ENCODE measurements at places on chromosomes 4 and X.

DNA sequence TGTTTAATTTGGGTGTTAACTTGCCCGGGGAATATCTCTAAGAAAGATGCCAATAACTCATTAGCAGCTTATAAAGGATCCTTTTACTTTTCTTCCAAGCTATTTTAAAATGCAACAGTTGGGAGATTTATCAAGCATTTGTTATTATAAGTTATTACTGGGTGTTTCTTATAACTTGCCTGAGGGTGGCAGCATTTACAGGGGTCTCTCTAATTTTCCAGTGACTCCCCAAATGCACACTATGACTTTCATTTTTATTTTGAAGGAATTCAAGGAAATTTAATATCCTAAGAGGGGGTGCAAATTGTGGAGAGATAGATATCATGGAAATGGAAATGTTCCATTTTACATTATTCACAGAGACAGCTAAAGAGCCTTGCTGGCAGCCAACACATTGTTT is 138.0 kb downstream of the PDGFRA start:
- no peak for DNase-seq

- no peak for DNase-seq
Measured at GRCh38 chrX:147848543-147849443, 62.9 kb upstream of the FMR1 start.

DNA sequence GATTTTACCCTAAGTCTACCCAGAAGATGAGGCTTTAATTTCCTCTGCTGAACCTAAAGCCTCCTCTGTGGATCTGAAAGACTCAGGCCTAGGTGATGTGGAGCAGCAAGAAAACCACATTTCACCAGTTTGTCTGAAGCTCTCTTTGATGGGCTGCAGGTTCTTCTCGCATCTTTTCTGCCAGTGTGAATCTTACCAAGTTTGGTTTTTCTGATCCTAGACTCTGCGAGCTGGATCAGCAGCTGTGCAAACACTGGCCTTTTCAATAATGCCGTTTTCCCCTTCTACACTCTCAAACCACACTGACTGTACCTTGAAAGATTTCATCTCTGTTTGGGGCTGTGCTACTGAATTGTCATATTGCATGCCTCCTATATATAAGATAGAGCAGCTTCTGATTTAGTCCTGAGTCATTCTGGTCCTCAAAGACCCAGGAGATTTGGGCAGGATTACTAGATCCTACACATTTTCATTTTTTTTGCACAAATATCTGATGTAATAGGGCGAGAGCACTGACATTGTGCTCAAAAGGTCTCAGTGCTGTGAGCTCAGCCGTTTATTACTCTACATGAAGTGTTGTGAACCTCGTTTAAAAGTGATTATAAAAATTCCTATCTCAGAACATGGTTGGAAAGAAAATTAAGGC is 133.6 kb upstream of the FAM9C start:
- DNase-seq, result peak; percentile 7

GRCh38 chrX:72018277-72019112 is 107.8 kb downstream of the NHSL2 start:
- peak; percentile 81 for DNase-seq

GRCh38 chrX:43238461-43238945 is 417.6 kb upstream of the MAOA start:
- no peak for DNase-seq

GRCh38 chr4:15805583-15806517 is 27.7 kb downstream of the CD38 start:
- peak; percentile 44 for DNase-seq

GRCh38 chr4:114384629-114385028 is 214.0 kb upstream of the UGT8 start:
- DNase-seq, result no peak

DNA sequence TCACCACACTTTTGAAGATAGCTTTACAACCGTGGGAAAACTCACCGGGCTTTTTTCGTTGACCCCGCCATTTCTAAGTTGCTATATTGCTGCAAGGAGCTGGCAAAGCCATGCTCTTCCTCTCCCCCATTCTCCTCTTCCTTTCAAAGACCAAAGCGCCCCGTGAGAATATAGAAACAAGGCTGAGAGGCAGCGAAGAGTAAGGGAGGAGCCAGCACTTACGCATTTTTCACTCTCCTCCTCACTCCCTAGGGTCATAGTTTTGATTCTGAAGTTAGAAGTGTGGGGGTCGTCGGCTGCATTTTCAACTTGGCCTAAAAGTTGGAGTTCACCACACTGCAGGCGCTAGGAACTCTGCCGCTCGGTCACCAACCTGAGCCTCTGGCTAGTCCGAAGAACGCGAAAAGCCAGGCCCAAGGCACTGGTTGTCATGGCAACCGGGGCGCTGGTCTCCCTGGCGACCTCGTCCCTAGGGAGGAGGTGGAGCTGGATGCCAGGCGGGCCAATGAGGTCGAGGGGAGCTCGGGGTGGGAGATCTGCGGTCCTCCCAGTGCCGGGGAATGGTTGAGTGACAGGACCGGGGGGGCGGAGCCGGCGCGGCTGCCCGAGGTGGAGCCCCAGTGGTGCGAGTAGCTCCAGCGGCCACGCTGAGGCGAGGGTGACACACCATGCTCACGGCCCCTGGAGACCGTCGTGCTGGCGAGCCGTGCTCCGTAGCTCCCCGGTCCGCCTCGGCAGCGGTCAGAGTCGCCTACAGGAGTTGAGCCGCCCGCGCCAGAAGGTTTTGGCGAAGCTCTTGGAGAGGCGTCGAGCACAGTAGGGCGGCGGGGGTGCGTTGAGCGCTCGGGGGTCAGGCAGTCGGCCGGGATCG is at the start of gene PTPN13:
Gene PTPN13 (plus strand): TSS at position 628 of the 871 bp plus-strand sequence. CDS start 40,942 bp downstream, outside the sequence.
- peak; percentile 79 for DNase-seq

DNA sequence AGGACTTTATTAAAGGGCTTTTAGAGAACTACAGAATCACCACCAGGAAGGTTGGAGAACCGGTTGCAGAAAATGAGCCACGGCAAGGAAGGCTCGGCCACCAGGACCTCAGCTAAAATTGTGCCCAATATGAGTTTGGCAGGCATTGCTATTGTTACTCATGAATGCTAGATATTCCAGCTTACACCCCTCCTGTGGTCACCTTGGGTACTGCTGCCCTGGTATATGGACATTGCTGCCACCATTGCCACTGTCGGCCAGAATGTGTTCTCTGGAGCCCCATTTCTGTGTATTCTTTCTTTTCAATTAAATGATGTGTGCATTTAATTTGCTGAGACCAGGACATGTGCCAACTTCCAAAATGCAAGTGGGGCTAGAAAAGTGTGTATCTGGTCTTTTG is 626.7 kb upstream of the BOD1L1 start:
- no peak for DNase-seq

- DNase-seq, result no peak
Measured at GRCh38 chr4:117334451-117335188, 249.2 kb upstream of the TRAM1L1 start.

GRCh38 chrX:69179380-69179911 is 14.2 kb upstream of the PJA1 start:
- no peak for DNase-seq

GRCh38 chr4:169042608-169043007 is 32.6 kb upstream of the CBR4 start:
- no peak for DNase-seq

DNA sequence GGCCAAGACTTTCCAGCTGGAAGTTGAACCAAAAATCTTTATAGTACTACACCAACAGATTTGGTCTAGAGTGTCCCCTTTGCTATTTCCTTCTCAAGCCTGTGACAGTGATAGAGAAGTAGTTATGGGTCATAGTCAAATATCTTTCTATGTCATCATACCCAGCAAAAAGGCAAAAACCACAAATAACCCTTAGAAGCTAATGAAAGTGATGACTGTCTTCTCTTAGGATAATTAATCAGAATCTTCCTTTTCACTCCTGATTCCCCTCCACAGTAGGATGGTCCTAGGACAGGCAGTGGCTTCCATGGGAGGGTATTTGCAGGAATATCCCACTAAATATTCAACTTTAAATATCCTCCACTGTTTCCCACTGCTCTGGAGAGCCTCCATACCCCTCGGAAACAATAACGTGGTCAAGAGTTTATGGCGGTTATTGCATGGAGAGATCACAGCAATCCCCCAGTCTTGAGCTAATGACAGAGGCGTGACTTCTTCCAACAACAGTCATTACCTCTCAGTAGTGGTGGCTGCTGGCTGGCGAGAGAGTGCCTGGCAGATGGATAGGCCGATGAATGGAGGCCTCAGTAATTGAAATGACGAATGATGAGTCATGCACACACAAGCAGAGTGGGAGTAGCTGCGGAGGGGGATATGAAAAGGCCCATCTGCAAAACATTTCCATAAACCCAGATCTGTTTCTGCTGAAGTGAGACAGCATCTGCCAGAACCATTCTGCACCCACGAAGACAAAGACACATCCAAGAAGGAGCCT is 154.9 kb downstream of the STK32B start:
- no peak for DNase-seq

DNA sequence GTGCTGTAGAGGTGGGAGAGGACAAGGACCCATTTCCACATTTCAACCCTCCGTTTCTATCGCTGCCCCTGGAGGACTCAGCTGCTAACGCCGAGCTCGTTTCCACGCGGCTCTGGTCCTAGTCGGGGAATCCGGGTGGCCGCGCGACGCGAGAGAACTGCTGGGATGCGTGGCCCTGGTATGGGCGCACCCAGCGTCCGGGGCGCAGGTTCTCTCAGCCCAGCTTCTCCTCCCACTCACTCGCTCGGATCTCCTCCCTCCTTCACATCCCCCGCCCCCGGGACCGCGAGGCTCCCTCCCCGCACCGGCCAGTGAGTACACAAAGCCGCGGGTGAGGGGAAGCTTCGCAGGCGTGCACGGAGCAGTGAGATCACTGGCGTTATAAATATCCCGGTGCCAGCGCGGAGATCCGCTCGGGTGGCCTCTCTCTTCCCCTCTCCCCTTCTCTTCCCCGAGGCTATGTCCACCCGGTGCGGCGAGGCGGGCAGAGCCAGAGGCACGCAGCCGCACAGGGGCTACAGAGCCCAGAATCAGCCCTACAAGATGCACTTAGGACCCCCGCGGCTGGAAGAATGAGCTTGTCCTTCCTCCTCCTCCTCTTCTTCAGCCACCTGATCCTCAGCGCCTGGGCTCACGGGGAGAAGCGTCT is at the start of gene FGF5:
Gene FGF5 (plus strand): TSS at position 412 of the 649 bp plus-strand sequence. CDS start 161 bp downstream, at position 573.
- DNase-seq, result no peak

DNA sequence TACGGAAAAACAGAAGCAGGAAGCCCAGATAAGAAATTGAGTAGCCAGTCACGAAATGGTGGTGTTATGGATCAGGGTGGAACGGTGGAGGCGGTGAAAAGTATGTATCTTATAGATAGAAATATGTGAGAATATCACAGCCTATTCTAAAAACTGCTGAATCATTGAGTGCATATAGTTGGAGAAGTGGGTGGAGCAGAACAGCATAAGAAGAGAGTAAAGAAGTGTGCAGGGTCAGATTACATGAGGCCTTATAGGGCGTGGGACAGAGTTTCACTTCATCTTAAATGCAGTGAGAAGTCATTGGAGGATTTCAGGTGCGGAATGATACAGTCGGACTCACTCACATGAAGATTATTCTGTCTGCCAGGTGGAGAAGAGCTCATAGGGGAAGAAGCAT is 293.1 kb downstream of the TRIML1 start:
- no peak for DNase-seq

- no peak for DNase-seq
Measured at GRCh38 chrX:117990438-117990837, 126.2 kb downstream of the KLHL13 start.

- no peak for DNase-seq
Measured at GRCh38 chrX:24133312-24133711, 16.2 kb upstream of the ZFX start.

GRCh38 chr4:119238068-119238722 is 25.7 kb downstream of the USP53 start:
- DNase-seq, result no peak

DNA sequence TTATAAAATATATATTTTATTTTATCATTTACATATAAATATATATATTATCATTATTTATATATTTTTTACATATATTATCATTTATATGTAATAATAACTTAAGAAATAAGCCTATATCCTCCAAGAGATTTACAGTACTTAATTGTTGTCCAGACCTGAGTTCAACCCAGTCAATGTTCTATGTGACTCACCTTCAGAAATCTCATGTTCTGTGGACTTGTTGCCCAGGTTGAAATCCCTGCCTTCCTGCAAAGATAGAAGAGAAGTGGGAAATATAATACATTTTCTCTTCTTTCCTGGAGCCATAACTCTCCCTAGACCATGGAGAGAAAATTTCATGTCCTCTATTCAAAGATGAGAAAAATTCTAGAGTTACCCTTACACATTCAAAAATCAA is 247.3 kb downstream of the PARM1 start:
- no peak for DNase-seq

- no peak for DNase-seq
Measured at GRCh38 chr4:106355193-106355592, 13.4 kb downstream of the GIMD1 start.

GRCh38 chr4:128974136-128974581 is 119.2 kb downstream of the SCLT1 start:
- no peak for DNase-seq

DNA sequence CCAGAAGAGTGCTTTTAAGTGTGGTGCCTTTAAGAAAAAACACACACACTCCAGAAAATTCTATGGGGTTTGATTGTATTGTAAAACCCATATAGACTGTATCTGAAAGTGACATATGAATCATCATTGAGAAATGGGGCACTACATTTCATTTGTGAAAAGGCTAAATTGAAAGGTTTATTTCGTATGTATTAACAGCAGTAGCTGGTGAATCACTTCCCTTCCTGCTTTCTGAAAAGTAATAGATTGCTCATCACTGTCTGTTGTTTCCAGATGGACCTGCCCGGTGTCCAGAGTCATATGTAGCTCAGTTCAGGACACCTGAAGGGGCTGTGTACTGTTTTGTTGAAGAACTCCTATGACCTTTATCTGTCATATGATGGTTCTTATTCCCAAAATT is 28.1 kb upstream of the HPRT1 start:
- DNase-seq, result no peak

DNA sequence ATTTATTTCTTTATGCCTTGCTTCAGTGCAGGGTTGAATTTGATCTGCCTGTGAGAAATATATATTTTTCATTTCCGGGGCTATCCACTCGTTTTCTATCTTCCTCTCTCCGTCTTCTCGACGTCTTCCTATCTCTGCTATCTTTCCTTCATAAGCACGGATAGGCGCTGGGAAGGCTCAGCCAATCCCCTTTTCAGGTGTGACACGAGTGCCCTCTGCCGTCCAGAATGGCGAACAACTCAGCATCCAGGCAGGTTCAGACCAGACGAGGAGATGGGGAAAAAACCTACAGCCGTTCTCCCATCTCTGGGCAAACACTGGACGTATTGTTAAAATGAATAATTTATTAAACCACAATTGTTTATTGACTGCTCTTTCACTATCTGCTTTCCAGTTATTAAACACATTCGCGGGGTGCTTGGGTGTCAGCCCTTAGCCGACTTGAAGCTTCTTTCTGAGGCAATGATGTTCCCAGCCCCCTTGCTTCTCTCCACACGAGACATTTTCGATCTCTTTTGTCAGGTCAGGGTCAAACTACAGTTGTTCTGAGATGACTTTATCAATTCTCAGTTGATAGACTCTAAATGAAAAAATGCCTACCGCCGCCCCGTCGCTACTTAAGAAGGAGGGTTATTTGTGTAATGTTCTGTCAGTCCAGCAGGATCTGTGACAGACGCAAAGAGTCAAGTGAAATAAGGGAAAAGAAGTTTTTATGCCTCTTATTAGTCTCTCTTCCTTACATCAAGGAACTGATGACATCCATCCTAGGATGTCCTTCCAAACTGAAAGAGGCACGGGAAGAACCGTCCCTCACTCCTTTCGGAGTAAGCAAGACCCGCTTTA is 96.3 kb upstream of the NOCT start:
- no peak for DNase-seq

GRCh38 chr4:130825284-130825683 is 1729.3 kb downstream of the C4orf33 start:
- no peak for DNase-seq

All from CD4-positive, alpha-beta T cell treated with Interleukin-6 at 100 ng/mL for 8 hours (primary cell).